SK-N-SH (cell line): ENCODE measurements at places on chromosomes 7 and 10.
A peak's percentile ranks its signal among the peaks of the same experiment; 100 is the strongest.

- DNase-seq, result no peak
Observed at GRCh38 chr10:132417257-132417910, 20.4 kb downstream of the PWWP2B start.

GRCh38 chr7:14759785-14760184 is 142.8 kb downstream of the DGKB start:
- no peak for DNase-seq

DNA sequence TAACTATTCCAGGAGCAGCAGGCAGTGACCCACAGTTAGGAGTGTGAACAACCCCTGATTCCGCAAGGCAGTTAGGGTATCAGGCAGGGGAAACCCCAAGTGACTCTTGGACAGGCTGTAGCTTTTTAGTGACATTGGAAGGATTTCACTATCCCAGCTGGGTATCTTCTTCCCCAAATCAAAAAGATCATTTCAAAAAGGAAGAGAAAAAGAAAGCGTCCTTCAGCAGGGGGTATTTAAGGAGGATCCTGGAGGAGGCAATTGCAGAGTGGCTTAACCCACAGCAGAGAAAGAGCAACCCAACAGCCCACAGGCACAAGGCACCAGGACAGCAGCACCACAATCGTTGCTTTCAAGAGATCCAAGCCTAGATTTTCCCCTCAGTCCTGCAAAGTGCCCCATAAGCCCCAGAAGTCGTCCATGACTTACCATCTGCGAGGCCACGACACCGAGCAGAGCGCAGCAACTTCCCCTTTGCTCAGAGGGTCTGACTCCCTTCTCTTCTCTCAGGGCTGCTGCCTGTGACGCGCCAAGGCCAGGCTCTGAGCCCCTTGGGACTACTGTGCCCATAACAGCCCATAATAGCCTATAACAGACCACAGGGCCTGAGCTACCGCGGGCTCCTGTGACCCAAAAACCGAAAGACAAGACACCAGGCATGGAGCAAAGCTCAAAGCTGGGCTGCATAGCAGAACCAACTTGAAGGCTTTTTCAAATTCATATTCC is 19.8 kb downstream of the PIK3AP1 start:
- no peak for DNase-seq

DNA sequence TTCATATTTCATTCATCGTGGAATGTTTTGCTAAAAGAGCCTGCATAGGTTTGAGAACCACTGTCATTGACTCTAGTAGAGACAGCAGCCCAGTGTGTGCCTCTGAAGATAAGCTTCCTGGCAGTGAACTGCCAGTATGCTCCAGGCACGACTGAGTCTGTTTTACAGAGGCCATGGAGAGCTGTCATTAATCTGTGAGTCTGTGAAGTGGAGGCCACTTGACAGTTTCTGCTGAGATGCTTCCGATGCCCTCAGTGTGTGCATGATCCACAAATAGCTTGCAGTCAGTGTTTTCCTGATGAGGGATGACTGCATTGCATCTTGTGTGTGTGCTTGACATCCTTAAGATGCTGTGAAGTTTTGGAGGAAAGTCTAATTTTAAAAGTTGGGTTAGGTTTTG is 162.2 kb downstream of the PFKFB3 start:
- no peak for DNase-seq

DNA sequence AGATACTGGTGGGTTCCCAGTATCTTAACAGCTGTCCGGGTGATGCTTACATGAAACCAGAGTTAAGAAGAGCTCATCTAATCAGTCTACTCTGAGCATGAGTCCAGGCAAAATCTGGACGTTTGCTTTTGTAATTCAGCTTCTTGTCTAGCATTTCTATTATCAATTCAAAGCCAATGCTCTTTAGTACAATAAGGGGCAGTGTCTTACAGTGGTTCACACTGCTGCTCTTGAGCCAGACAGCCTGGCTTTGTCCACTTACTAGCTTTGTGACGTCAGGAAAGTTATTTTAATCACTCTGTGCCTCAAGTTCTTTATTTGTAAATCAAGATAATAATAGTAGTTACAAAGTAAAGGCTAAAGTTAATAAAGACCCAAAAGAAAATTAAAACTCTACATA is 227.3 kb upstream of the TCF7L2 start:
- no peak for DNase-seq

DNA sequence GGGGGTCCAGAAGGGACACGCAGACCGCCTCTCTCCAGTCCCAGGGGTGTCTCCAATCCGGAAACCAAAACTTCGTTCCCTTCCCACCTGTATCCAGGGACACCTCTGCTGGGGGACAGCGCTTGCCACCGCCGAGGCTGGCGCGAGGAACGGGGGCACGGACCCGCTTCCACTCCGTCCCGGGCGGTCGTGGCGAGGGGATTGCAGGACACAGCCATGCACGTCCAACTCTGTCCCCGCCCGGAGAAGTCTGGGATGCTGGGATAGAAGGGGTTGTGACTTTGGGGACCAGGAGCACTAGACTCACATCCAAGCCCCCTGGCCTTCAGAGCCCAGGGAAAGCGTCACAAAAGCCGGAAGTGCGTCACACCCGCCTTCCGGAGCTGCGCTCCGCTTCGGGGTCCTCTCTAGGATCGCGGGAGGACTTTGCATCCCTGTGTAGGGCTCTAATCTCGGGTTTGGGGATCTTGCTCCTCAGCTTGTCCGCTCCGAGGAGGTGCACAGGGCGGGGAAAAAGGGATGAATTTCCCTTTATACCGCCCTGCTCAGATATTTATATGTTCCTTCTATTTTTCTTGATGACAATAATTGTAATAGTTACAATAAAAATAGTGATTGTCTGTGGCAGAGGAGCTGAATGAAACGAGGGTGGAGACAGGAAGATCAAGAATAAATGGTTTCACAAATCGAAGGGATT is at the start of gene FAM200A:
Gene FAM200A (minus strand): TSS at position 348 of the 697 bp plus-strand sequence. CDS start 3,707 bp downstream, outside the sequence.
- peak; percentile 98 for DNase-seq

DNA sequence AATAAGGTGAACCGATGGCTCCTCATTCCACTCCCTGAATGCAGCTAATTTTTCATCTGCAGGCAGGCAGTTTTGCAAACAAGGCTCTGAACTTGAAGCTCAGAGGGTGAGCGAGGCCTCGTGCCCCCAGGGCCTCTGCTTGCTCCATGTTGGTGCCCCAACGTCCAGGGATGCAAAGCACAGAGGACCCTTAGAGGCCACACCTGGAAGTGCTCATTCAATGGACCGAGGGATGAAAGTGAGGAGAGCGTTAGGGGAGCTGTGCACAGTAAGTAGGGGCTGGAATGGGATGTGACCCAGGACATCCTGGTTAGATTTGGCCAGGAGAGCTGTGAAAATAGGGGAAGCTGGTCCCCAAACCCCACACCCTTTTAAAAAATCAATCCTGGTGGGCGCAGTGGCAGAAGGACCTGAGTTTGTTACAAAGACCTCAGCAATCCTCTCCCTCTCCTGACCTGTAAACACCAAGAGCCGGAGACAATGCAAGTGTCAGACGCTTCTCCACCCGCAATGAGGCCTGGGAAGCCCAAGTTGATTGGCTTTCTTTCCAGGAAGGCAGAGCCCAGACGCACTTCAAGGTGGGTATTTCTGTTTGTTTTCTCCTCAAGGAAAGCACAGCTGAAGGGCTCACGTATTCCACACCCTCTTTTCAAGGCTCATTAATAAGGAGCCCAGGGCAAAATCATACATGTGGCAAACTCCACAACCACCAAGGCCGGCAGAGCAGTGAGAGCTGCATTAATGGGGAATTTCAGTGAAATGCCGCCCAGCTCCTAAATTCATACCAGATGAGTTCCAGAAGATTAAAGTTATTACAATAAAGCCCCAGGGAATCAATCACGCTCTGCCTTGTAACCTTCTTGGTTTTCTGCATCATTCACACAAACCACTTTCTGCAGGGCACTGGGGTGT is 14.1 kb upstream of the CXCL12 start:
- DNase-seq, result no peak
